ENCODE measurements at places on chromosomes 6 and 20.

DNA sequence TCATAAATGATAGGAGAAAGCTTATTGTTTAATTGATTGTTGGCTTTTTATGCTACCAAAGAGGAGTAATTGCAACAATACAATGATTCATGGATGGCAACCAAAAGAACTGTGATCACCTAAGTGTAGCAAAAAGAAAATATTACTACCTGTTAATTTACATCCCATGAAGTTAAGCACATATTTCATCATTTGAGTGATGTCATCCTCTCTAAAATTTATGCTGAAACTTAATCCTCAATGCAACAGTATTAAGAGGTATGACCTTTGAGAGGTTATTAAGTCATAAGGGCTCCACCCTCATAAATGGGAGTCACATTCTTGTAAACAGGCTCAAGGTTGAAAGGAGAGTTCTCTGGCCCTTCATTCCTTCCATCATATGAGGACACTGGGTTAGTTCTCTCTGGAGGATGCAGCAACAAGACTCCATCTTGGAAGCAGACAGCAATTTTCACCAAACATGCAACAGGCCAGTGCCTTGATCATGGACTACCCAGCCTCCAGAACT, 190.6 kb upstream of the GRIK2 start:
- DNase-seq = no peak

DNA sequence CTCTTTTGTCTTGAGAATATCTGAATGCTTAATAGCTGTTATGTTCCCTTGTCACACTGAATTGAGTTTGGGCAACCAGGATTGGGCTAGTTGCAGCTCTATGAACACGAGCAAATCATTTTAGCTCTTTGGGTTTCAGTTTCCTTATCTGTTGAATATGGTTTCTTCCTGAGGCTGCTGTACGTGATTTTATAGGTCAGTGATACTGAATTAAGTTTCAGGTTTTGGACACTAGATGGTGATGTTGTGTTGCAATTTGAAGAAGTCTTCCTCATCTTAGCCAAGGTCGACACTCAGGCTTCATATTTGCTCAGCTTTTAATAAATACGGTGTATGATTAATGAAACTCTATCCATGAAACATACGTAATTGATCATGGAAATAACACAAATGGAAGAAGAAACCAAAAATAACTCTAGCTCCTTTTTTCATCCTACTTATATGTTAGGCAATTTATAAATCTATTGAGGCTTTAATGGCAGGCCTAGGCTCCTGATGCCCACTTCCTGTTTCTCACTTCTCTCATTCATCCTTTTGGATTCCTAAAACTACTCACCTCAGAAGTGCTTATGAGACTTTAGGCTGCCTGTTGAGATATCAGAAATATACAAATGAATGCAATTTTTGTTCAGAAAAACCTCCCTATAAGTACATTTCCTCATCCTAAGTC, 354.1 kb upstream of the MAP3K7 start:
- DNase-seq = peak; percentile 42

DNA sequence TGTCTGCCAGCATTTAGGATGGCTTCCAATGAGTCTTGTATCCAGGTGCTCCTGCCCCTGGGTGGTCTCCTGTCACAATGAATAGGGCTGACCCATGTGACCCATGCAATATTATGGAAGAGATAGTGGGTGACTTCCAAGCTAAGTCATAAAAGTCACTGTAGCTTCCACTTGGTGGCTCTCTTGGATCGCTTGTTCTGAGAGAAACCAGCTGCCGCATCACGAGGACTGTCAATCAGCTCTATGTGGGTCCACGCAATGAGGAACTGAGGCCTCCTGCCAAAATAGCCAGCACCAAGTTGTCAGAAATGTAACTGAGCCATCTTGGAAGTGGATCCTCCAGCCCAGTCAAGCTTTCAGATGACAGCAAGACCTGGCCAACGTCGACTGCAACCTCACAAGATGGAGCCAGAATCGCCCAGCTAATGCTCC, 14.9 kb upstream of the MATN4 start:
- peak; percentile 55 for DNase-seq

GRCh38 chr6:106513808-106514582, 115.3 kb downstream of the RTN4IP1 start:
- peak; percentile 50 for DNase-seq

DNA sequence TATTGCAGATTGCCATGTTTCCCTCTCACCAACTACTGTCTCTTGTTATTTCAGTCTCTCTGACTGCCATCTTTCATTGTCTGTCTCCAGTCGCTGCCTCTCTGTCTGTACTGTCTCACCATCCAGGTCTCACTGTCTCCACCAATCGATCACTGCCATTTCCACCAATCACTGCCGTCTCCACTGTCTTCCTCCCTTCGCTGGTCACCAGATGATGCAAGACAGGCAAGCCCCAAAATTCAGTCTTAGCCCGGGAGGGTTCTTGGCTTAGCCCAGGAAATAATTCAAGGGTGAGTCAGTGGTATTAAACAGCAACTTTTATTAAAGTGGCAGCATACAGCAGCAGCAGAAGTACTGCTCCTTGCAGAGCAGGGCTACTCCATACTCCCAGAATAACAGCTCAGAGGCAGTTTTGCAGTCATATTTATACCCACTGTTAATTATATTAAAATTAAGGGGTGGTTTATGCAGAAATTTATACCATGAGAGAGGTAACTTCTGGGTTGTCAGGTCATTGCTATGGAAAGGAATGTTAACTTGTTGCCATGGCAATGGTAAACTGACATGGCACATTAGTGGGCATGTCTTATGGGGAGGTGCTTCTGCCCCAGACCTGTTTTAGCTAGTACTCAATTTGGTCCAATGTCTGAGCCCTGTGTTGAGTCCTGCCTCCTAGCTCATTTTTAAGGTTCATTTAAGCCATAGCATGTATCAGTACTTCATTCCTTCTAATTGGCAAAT, 23.0 kb upstream of the ECHDC1 start:
- DNase-seq = peak; percentile 93

All from PC-9 (cell line).